ENCODE measurements at places on chromosomes 16 and 17.

GRCh38 chr16:79640513-79641360 lies 40.2 kb upstream of the MAF start:
- DNase-seq = no peak

- DNase-seq = no peak
Measured at GRCh38 chr16:30764086-30764485, 2.0 kb downstream of the RNF40 start.

DNA sequence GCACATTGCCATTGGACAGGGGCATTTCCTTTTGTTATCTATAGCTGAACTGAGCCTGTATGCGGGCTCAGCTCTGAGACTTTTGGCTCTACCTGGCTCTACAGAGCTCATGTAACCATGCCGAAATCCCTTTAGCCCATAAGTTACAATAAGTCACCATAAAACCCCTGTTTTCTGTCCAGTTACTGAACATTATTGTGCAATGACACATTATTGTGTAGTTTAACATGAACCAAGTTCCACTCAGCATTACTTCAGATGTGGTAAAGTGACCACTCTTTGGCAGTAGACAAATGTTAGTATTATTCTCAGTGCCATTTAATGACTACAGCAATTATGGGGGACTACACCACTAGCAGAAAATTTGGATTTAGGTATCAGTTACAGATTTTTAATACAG lies 65.4 kb upstream of the RASL10B start:
- no peak for DNase-seq

DNA sequence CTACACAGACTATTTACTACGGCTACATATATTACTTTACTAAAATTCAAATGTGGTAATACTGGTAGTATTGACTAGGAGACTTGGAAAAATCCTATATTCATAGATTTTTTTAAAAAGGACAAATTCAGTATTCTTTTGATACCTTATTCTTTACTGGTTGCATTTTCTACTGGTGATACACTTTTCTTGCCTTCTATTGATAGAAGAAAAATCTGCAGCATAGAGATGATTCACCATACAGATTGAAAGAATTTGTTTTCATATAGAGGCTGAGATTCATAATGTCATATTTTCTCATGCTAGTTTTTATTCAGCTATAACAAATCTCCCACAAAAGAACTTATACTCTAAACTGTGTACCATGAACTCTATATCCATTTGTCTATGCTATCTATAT lies 195.4 kb upstream of the C17orf78 start:
- DNase-seq = no peak

GRCh38 chr16:4947722-4948503 lies 10.2 kb upstream of the SEC14L5 start:
- no peak for DNase-seq

GRCh38 chr17:51401279-51401678 lies 140.9 kb downstream of the UTP18 start:
- no peak for DNase-seq

DNA sequence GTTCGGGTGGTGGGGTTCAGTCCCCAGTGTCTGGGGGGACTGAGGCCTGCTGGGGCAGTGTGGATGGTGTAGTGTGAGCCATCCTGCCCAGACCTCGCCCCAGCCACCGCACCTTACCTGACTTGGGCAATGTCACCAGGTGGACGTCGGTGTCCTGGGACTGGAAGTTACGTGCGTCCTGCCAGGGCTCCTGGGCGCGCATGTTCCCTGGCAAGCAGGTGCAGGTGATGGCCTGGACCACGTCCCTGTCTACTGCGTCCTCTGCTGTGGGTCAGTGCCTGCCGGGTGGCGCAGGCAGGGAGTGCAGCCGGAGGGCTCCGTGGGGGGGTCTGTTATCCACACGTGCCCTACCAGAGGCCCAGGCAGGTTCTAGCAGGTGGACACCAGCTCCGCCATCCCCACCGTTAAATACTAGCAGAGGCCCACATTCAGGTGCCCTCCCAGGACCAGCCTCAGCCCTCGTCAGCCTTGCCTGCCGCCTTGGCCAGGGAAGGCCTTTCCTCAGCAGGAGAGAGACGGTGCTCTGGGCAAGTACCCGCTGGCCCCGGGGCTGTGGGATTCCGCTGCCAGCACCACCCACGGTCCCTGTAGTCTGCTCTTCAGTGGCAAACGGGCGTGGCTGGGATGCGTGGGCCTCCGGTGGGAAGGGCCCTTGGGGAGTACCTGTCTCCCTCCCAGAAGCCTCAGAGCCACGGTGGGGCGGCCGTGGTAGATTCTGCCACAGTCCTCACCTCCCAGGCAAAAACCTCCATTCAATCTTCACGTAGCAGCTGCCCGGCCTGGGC lies 8.1 kb upstream of the DPEP1 start:
- no peak for DNase-seq

- DNase-seq = no peak
Measured at GRCh38 chr17:68505951-68506350, 6.3 kb upstream of the PRKAR1A start.

Data from BJ (cell line).